ENCODE measurements at places on chromosomes 1 and 21.

- no peak for DNase-seq
These were observed 1160.8 kb upstream of the B3GALT2 start for GRCh38 chr1:194347200-194347599.

DNA sequence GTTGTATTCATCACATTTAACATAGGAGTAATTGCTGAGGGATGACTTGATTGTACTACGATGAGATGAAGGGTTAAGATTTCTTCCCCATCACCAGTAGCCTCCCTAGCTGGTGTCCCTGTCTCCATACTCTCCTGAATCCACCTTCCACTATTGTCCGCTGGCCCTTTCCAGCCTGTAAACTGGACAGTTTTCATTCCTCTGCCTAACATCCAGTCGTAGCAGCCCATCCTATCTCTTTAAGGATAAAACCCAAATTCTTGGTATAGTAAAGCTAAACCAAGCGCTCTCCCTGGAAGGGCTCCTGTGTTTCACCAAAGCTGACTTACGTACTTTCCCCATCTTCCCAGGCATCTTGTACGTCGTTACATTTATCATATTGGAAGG is 670 bp downstream of the COX20 start:
- DNase-seq, result peak; percentile 16

DNA sequence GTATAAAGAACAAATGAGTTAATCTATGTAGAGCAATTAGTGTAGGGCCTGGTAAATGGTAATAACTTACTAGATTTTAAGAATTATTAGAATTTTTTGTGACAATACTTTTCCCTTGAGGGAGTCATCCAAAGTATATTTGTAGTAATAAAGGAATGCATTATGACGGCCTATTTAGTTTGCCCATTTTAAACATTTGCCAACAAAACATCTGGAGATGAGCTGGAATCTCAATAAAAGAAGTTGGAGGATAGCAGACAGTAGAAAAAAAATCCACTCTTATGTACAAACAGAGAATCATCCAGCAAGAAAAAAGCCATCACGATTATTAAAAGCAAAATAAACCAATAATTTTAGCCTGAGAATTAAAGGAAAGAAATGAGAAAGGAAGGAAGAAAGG is 567.3 kb upstream of the ADAMTS5 start:
- no peak for DNase-seq

- no peak for DNase-seq
These were observed 4.7 kb upstream of the ETV3 start for GRCh38 chr1:157142765-157143423.

DNA sequence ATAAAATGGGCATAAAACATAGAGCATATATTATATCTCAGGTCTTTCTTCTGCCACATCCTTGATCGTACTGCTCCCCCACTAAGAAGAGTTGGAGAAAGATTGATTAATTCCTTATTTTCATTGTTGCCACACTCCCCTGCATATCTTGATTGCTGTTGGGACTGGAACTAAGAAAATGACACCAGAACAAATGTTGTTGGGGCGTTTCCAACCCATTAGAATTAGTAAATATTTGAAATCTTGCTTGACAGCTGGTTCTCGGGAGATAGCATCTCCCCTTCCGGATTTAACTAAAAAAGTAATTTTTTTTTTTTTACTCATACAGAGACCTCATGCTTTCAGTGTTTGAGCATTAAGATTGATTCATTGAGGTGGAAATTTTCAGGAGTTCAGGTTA is 493.0 kb upstream of the PLXNA2 start:
- DNase-seq, result no peak

DNA sequence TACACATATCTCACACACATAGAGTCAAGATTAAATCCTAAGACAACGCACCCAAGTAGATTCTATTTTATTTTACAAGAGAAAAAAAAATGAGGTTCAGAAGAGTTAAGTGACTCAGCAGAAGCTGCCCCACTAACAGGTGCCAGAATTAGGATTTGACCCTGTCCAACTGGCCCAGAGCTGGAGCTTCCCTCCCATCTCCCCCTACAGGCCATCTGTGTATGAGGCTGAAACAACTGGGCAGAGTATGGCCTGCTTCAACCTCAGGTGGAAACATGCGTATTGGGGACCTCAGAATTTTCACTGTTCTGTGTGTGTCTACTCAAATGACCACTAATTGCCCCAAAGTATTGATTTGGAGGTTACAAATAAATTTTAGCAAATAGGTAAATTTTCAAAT is 29.9 kb downstream of the PSMG1 start:
- no peak for DNase-seq

All from GM20000 (cell line).